ENCODE measurements at places on chromosomes 5 and 9. TPM values are rescaled to one million over a fixed set of nuclear protein-coding genes. Genes with fewer than 3 reads are reported as not detected.

The TAF11L5 gene
- not detected for total RNA-seq

The TEX48 gene
- total RNA-seq = not detected

The ENTPD8 gene
- total RNA-seq = 1.5 TPM

The ARAP3 gene
- 37.1 TPM for total RNA-seq

The MYOT gene
- not detected for total RNA-seq

The TYRP1 gene
- 0.34 TPM for total RNA-seq

The UGT3A2 gene
- not detected for total RNA-seq

The TERT gene
- total RNA-seq = not detected

The HBEGF gene
- 90.7 TPM for total RNA-seq

The KIF20A gene
- 78.7 TPM for total RNA-seq

The CDHR2 gene
- total RNA-seq = not detected

The KCNT1 gene
- not detected for total RNA-seq

The NMUR2 gene
- total RNA-seq = not detected

The MXD3 gene
- total RNA-seq = 68.0 TPM

The C9orf50 gene
- 0.47 TPM for total RNA-seq

The DAB2IP gene
- 25.3 TPM for total RNA-seq

The LRRTM2 gene
- total RNA-seq = 0.47 TPM

The CCNJL gene
- 4.9 TPM for total RNA-seq

The NAIP gene
- 0.13 TPM for total RNA-seq

The KIF27 gene
- total RNA-seq = 0.73 TPM

The PDE6A gene
- total RNA-seq = 0.05 TPM

The CDC20B gene
- not detected for total RNA-seq

The RPL37 gene
- total RNA-seq = 83.8 TPM

The RNF183 gene
- total RNA-seq = not detected

The SPACA9 gene
- 1.4 TPM for total RNA-seq

The UGCG gene
- 67.7 TPM for total RNA-seq

The OBP2B gene
- total RNA-seq = not detected
